ENCODE measurements at places on chromosomes 3 and 15.

DNA sequence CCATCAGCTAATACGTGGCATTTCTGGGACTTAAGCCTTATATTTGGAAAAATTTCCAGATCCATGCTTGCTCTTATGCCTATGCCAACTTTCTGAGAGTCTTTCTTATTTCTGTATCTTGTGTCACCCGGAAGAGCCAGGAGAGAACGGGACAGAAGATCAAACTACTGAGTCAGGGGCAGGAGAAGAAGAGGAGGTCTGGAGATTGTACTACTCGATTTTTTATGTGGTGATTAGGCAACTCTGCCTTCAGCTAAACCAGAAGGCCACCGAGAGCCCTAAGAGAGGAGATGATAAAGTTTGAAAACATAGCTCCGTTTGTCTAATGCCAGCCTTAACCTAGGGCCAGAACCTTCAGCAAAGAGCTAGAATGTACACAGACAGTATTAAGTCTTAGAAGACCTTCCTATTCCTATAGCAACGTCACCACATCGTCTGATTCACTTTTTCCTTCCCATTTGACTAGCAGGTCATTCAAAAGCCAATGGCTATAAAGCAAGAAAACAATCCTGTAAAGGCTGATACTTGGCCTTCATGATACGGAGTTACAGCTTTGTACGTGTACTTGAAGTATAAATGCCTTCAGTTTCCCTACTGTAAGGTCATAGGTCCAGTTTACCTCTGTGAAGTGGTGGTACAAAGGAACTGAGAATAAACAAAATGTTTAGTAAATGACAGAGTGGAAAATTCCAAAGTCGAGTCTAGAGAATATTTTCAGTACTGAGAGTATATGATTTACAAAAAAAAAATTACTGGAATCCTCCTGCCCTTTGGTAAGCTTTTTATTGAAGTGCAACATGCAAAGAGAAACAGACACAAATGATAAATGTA is 96.1 kb upstream of the ICE2 start:
- DNase-seq, result no peak

DNA sequence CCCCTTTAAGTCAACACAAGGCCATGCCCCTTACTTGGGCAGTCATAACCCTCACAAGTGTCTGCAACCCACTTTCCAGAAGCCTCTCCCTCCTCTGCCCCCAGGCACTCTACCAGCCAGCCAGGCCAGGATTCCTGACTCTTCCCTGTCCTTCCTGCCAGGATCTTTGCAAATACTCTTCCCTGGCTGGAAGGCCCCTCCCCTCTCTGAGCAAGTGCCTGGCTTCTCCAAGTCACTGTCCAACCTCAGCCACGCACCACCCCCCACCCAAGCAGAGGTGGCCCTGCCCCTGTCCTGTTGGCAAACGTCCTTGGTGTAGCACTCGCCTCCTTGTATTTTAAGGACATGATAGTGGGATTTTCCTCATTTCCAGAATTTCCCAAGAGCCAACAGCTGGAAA is 54.7 kb upstream of the USP3 start:
- no peak for DNase-seq

DNA sequence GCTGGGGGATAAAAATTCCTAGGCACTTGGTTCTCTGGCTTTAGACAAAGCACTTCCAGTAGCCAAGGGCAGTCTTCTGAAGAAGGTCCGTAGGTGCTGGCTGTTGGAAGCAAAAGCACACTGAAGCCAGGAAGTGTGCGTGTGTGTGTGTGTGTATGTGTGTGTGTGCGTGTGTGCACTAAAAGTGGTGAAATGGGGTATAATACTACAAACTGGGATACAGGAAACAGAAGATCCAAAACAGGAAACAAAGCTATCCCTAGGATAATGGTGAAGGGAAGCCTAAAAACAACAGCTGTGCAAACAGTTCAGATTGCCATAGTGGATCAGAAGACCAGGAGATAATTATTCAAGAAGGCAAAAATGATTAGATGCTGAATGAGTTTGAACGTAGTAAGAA is 103.4 kb downstream of the IL20RB start:
- no peak for DNase-seq

GRCh38 chr3:101292027-101292426 is 28.3 kb downstream of the IMPG2 start:
- DNase-seq, result no peak

GRCh38 chr15:90691369-90691768 is 25.8 kb upstream of the BLM start:
- DNase-seq, result no peak

GRCh38 chr3:170760174-170760526 is 109.8 kb downstream of the RPL22L1 start:
- DNase-seq, result no peak

DNA sequence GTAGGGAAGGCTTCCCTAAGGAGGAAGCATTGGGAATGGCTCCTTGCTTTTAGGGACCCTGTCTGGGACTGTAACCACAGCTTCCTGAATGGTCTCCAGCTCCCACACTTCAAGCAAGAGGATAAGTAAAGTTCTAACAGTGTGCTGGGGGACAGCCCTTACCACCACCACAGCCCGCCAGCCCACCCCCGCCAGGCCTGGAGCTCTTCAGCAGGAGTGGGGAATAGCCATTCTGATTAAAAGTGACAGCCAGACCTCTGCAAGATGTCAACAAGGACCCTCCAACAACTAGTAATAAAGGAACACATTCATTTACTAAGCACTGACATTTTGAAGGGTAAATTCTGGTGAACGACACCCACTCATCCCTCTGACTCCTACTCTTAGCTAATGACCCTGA is 49.4 kb downstream of the CPN2 start:
- DNase-seq, result no peak

Data from NCI-H1048 (cell line).